Left ventricle myocardium superior (tissue), 1 donor: ENCODE measurements at places on chromosomes 2 and 18.

DNA sequence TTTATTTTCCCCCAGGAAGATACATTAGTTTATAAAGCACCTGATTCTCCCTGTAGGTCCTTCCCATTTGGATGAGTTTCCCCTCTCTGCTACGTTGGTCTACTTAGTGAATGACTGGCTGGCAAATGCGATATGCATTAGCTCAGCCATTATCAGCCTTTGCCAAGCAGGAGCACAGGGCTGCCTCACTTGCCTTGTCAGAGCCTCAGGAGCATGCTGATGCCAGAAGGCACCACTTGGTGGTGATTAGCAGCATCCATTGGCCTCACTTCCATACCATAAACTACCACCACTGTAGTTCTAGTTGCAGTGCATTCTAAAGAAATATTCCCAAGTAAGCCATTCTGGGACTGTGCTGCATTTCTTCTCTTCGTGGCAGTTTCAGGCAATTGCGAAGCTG lies 442.8 kb upstream of the CHST9 start:
- no peak for DNase-seq

DNA sequence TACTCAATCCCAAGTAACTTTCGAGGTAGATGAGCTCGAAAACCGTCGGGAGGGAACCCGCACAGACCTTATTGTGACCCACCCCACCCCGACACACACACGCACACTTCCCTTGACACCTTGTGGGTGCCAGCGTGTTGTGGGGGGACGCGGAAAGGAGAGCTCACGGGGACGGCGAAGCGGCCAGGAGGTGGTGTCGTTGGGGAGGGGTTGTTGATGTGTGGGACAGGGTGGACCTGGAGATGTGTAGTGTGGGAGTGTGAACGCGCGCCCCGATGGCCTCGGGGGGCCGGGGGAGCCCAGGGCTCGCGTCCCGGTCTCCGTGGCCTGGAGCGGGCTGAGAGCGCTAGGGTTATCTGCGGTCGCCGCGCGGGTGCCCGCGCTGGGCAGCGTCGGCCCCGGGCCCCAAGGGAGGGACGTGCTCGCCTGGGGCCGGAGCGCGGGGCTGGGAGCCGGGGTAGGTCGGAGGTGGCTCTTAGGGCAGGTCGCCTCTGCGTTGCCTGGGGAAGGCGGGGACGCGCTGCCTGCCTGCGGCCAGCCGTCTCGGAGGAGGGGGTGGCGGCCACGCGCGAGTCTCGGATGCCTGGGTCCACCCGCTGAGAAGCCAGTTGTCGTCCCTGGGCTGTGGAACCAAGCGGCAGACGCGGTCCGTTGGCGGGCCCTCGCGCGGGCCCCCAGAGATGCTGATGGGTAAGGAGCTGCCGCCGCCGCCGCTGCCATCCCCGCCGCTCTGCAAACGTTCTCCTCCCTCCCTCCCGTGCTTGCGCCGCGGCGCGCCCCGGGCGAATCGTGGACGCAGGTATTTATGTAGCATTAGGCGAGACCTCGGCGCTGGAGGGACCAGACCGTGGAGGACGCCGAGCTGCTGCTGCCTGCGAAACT lies 1.6 kb downstream of the KLHL29 start:
- DNase-seq = peak; percentile 46

DNA sequence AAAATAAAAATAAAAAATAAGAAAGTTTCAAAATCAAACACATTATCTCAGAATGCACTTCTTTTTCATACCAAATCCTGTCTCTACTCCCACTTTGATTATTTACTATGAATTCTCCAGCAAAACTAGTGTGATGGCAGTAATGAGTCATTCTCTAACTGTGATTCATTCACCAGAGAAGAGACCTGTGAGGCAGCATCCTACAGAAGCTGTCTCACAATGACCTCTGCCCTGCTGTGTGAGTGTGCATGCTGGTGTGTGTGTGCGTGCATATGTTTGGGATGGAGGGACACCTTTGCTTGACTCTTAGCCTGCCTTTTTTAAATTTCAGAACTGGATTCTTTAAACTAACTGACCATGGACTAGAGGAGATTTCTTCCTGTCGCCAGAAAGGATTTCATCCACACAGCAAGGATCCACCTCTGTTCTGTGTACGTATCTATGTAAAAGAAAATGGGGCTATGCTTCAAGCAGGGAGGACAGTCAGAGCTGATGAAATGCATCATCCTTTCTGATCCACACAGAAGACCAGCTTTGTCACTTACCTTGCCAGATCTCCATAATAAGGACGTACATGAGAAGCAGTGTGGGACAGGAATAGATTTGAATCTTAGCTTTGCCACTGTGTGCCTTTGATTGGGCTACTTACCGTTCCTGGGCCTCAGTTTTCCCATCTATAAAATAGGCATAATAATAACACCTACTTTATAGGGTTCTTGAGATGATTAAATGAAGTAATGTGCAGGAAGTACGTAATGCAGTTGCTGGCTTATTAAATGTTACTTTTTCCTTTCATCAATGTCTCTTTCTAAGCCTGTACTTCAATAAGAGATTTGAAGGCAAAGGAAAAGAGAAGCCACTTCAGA lies 31.2 kb downstream of the STAMBP start:
- no peak for DNase-seq

DNA sequence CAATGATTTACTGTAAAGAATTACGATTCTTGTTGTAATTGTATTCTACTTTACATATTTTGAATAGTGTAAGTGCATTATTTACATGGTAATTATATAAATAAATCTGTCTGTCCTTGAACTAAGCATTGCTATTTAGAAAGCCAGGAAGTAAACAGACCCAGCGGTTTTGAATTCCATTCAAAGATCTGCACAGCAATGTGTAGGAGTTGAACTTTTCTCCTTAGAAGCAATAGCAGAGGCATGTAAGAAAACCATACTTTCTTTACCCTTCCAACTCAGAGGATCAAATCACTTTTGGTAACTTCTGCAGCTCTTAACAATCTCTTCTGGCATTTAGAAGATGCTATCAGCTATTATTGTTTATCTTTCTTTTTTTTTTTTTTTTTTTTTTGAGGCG lies 109.2 kb upstream of the VRK2 start:
- DNase-seq = no peak

- DNase-seq = no peak
Measured at GRCh38 chr2:37421686-37422085, 77.3 kb downstream of the QPCT start.

- no peak for DNase-seq
Measured at GRCh38 chr2:170643346-170643745, 71.8 kb upstream of the SP5 start.

GRCh38 chr2:38076152-38076709 lies 280 bp upstream of the CYP1B1 start:
- DNase-seq = peak; percentile 86

- no peak for DNase-seq
Measured at GRCh38 chr2:54887850-54888545, 162.3 kb downstream of the RTN4 start.

DNA sequence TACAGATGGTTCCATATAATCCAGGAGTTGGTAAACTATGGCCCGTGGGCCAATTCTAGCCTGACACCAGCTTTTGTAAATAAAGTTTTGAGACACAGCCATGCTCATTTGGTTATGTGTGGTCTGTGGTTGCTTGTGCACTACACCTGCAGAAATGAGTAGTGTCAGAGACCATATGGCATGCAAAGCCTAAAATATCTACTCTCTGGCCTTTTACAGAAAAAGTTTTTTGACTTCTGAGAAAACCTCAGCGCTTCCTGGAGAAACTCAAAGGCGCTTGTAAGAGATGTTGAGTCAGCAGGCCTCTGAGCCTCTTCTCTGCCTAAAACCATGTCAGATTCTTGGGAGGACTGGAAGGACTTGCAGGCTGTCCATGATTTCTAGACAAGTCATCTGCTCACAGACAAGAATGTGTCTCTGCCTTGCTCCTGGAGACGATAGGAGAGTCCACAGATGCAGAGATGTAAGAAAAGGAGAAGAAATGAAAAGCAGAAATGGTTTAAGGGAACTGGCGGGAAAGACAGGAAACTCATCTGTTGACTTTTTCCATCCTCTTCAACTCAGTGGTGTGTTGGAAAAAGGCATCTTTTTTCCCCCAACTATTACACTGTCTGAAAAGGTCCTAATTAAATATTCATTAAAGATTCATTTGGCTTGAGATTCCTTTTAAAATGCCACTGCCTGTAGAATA lies 5.2 kb downstream of the TTC39C start:
- DNase-seq = no peak

DNA sequence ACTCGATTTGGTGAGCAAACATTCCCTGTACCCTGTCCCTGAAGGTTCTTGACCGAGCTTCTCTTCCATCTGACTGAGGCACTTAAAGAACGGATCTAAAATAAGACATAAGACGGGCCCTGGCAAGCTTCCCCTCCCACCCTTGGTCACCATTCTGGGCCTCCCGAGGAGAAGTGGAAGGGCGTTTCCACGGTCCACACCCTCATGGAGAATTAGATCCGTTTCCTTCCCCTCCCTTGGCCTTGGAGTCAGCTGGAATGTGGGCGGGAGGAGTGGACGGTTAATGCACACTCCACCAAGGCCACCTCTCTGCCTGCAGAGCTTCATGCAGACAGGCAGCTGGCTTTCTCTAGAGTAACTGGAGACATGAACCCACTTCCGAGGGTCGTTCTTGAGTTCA lies 257.3 kb upstream of the APCDD1 start:
- peak; percentile 52 for DNase-seq

GRCh38 chr2:72340665-72341064 lies 193.0 kb upstream of the CYP26B1 start:
- DNase-seq = no peak

DNA sequence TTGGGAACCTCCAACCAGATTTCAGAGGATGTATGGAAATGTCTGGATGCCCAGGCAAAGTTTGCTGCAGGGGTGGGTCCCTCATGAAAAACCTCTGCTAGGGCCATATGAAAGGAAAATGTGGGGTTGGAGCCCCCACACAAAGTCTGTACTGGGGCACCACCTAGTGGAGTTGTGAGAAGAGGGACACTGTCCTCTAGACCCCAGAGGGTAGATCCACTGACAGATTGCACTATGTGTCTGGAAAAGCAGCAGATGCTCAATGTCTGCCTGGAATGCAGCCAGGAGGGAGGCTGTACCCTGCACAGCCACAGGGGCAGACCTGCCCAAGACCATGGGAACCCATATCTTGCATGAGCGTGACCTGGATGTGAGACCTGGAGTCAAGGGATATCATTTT lies 573.7 kb upstream of the NXPH2 start:
- no peak for DNase-seq

GRCh38 chr2:225170162-225170561 lies 127.9 kb upstream of the DOCK10 start:
- no peak for DNase-seq

GRCh38 chr18:31203096-31203793 lies 40.6 kb upstream of the DSC1 start:
- peak; percentile 55 for DNase-seq

DNA sequence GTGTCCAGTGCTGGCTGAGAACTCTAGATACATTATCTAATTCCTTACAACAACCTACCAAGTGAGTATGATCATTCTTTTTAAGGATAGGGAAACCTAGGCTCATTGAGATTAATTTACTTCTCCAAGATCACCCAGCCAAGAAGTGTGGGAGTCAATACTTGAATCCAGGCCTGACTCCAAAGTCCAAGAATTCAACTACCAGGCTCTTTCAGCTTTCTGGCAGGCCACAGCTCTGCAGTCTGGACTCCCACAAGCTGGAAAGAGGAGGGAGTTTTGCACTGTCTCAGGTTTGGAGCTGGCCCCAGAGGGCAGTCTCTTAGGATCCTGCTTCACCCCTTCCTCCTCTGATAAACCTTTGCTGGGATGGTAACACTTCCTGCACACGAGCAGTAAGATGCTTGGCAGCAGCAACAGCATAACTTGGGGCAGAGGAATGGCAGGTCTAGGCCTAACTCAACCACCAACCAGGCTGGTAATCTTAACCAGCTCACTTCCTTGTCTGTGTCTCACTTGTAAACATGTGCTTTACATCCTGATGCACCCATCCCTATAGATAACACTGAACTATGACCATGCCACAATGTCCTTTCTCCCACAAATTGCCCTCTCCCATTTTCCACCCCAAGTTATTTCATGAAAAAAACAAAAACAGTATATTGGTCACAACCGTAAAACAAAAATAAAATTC lies 111.1 kb upstream of the ACAA2 start:
- no peak for DNase-seq

GRCh38 chr18:68676913-68677312 lies 38.0 kb downstream of the TMX3 start:
- no peak for DNase-seq

DNA sequence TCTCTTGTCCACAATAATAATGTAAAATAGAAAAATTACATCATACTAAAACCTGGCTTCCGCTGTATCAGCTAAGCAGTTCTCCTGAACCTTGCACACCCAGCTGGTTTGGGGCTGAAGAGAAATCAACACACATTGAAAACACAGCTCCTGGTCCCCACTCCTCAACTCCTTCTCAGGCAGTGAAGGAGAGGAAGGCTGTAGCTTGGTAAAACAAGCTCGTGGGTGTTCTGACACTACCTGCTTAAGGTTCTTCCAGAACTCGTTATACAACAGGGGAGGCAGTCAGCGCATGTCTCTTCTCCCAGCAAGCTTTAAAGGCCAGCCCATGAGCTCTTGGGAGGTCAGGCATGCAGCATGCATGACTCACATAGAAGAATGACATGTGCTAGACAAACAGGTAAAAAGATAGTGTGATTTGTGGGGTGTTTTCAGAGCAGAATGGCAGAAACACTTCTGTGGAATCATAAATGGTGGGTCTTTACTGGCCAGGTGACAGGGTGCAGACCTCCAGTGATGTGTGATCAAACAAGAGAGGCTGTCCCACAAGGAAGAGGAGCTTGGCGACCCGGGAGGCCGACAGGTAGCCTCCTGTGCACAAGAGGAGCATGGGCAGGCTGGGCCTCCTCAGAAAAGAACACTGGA lies 69.1 kb downstream of the UXS1 start:
- no peak for DNase-seq

DNA sequence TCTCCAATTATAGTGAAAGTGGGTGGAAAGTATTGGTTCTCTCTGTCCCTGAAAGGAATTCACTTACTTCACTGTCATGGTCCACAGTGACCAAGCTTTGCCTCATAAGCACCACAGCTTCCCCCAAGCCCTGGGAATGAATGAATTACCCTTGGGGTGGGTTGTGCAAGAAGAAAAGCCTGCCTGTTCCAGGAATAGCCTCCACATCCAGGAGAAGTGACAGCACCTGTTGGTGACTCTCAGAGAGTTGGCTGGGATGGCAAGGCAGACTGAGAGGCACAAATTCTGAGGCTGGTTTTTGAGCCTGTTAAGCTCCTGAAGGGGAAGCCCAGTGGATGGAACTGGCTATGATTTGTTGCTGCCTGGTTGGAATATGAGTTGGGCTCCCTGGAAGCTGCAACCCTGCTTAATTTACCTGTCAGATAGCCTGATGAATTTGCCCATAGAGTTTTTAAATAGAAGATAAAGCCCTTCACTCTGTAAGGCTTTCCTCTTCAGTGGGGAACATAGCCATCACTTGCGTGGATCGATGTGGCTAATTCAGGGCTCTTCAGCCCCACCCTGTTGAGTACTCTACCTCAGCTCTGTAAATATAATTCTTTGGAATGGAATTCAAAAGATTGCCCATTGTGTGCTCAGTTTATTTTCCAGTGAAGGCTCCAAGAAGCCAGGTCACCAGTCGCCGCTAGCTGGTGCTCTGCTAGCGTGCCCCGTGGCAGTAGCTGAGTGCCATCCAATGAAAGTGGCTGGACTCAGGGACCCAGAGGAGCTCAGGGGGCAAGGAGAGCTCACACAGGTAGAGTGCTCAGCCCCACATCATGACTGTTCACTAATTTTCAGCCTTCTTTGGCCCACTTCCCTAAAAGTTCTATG lies 479.3 kb downstream of the IRS1 start:
- no peak for DNase-seq

- no peak for DNase-seq
Measured at GRCh38 chr18:50127516-50128210, 67.3 kb downstream of the MYO5B start.

GRCh38 chr18:30439174-30439573 lies 603.4 kb downstream of the DSC3 start:
- no peak for DNase-seq

- DNase-seq = no peak
Measured at GRCh38 chr2:178450524-178450773, 526 bp downstream of the PRKRA start.
